ENCODE measurements at places on chromosomes 5 and 9.

GRCh38 chr9:85900504-85901201, 40.3 kb upstream of the NAA35 start:
- DNase-seq: peak; percentile 13

DNA sequence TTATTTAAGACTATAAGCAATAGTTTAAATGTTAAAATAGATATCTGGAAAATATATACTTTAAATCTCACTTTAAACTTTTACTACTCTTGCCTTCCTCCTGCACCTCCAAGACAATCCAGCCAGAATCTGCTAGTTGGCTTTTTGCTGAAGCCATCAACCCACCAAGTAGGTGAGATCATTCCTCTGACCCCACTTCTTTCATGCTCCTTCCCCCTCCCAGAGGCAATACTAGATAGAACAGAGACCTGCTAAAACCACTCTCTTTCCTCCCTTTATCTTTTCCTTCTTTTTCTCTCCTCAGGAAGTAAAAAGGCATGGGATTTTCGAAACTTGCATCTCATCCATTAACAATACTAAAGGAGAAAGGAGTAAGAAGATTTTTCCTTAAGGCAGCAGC, 30.1 kb upstream of the CAMK4 start:
- DNase-seq: no peak

- DNase-seq: no peak
These were observed 77.3 kb upstream of the ATP10B start for GRCh38 chr5:160929360-160929759.

- no peak for DNase-seq
These were observed 4.3 kb upstream of the CLPTM1L start for GRCh38 chr5:1349246-1349645.

DNA sequence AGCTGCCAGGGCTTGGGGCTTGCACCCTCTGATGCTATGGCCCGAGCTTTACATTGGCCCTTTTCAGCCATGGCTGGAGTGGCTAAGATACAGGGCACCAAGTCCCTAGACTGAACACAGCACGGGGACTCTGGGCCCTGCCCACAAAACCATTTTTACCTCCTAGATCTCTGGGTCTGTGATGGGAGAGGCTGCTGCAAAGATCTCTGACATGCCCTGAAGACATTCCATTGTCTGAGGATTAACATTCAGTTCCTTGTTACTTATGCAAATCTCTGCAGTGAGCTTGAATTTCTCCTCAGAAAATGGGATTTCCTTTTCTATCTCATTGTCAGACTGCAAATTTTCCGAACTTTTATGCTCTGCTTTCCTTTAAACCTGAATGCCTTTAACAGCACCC, 337.0 kb upstream of the SMC2 start:
- DNase-seq: no peak

DNA sequence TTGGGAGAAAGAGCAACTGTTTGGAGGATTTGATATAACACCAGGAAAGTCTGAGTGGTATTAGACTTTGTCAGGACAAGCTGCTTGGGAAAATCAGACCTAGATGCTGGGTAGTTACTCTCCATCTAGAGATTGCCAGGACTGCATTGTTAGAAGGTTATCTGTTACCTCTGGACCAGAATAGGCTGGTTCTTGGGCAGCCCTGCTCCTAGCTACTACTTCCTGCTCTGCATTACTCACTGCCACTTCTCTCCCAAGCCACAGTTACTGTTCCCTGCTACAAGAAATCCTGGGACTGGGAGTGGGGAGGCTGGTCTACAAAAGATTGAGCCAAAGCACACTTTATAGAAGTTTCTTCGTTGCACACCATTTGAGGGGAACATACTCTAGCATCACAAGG, 95.5 kb upstream of the KCNN2 start:
- no peak for DNase-seq

DNA sequence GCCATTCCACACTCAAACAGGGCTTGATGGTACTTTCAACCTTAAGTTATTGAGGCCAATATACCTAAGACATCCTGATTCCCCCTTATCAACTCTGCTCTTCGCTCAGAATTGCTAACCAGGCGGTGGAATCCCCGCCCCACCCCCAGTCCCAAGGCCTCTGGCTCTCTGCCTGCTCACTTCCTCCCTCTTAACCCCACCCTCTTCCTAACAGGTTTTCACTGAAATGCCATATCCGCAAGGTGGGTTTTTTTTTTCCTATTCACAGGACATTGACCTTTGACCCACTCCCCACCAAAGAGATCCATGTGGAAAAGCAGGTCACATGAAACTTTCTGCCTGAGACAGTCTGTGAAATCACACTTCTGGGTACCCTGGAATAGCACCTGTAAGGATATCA, 66.6 kb upstream of the IFNK start:
- DNase-seq: no peak

DNA sequence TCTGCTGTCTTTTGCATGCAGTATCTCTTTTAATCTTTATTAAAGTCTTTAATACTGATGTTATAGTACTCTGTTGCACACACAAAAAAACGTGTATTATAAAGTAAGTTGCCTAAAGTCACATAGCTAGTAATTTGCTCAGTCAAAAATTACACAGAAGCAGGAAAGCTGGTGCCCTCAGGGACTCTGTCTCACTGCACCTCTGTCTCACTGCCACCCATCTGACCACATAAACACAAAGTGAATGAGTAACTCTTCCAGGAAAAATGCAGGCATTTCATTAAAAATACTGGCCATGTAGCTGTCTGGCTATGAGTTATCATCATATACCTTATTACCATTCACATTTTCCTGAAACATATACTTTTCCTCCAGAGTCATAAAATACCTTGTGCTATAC, 591.7 kb downstream of the CSNK1G3 start:
- no peak for DNase-seq

- DNase-seq: no peak
These were observed 273.0 kb upstream of the RPS23 start for GRCh38 chr5:82551192-82551591.

- no peak for DNase-seq
These were observed 1011.5 kb upstream of the NUDT12 start for GRCh38 chr5:104573949-104574709.

GRCh38 chr9:138051586-138052321, 174.2 kb downstream of the CACNA1B start:
- no peak for DNase-seq

GRCh38 chr5:15606197-15606596, 106.2 kb downstream of the FBXL7 start:
- DNase-seq: no peak

- no peak for DNase-seq
These were observed 59.7 kb downstream of the PPP2R2B start for GRCh38 chr5:146818822-146819221.

DNA sequence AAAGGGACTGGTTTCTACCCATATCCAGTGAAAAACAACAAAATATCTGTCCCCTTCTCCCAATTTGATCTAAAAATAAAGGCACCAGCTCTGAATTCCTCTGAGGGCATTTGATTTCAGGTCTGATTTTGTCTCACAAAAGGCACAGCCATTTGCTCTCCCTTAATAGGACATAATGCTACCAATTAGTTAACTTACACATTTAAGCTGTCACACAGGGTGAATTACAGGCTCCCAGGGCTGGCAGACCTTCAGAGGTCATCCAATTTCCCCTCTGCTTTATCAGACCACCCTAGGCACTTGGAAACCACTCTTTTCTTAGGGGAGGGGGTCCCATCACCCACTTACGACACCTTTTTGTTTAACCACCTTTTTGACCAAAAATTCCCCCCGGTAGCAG, 319.9 kb downstream of the SPOCK1 start:
- DNase-seq: no peak

DNA sequence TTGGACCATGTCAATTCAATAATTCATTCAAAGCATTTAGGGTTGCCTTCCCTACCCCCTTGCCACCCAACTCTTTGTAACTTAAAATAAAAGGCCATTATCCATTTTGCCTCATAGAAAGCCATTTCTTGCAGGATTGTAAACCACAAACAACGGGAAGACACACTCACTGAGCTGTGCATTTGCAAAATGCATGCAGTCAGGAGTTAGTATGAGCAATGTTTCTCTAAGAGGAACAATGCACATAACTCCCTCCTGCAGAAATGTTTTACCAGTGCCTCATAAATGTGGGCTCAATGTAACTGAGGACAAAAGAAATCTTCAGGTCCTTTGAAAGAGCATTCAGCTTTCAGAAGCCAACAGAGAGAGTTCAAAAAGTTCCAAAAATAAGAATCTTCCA, 98.5 kb upstream of the ABCA1 start:
- no peak for DNase-seq

DNA sequence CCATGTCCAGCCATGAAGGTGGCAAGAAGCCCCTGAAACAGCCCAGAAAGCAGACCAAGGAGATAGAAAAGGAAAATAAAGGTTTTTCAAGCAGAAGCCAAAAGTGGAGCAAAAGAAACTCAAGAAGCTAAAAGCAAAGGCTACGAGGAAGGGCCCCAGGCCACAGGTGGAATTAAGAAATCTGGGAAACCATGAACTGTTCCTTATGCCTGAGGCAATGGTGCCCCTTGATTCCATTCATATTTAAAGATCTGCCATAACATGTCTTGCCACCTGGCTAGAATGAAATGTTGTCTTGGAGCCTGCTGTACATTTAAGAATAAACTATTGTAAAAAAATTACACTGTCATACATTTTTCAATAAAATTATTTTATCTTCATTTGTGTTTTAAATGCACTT, 59.5 kb upstream of the TARS1 start:
- no peak for DNase-seq

DNA sequence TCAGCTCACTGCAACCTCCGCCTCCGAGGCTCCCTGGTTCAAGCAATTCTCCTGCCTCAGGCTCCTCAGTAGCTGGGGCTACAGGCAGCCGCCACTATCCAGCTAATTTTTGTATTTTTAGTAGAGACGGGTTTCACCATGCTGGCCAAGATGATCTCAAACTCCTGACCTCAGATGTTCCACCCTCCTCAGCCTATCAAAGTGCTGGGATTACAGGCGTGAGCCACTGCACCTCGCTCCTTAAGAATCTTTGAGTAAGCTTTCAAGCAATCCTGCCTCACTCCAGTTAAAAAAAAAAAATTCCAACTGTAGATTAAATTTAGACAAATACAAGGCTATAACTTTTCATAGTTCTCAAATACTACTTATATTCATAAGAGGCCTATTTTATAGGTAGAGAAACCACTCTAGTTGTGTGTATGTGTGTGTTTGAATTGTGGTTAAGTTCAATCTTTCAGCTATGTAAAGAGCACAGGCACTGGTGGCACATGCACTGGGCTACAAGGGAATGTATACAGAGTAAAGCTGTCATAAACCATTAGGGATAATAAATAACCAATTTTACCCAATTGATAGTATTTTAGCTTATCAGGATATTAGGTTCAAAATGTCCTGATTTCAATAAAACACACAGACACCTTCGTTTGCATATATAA, 50.6 kb upstream of the RAPGEF6 start:
- no peak for DNase-seq

DNA sequence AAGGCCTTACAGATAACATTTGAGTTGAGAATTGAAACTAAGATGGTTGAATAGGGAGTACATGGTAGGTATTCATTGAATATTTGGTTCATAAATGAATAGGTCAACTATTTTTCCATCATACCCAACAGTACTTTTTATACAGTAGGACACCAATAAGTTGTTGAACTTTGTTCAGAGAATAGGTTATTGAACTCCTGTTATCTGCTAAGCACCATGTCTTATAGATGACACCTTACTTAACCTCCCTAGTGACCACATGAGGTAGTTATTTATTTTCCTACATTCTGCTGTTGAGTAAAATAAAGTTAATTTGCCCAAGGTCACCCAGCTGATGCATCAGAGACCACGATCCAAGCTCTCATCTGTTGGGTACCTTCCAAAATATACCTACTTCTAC, 49.6 kb upstream of the ATP10B start:
- DNase-seq: no peak

- DNase-seq: no peak
These were observed 52.7 kb downstream of the RNF145 start for GRCh38 chr5:159156426-159157238.

DNA sequence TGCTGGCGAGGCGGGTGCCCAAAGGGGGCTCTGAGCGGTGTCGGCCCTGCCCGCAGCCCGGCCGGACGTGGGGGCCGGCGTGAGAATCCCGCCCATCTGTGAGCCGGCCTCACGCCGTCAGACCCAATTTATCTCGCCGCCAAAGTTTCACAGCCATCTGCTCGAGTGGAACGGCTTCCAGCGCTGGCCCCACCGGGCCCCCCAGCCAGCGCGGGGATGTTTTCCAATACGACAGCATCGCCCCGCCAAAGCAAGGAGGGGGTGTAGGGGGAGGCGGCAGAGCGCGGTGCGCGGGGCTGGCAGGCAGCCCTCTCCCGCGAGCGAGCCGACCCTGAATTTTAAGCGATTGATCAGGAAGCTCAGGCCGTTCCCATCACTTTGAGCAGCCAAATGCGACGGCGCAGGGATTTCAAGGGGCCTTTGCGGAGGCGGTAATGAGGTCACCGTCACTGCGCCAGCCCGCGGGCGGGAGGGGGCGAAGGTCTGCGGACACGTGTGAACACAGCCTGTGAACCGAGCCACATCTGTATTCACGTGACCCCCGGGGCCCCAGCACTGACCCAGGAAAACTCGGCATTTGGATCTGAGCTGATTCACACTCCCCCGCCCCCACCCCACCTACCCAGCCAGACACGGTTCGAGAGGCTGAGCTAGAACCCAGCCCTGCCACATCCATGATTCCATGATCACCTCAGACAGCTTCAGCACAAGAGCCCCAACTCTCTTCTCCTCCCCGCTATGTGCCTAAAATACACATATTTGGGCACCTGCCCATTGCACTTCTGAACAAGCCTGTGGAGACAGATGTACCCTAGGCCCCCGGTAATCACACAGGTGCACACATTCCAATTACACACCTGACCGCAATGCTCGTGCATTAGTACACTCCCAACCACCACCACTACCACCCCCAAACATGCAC, 47.8 kb upstream of the PSD2 start:
- peak; percentile 56 for DNase-seq

GRCh38 chr9:133975511-133975910, 16.6 kb downstream of the VAV2 start:
- no peak for DNase-seq

GRCh38 chr5:43635374-43635773, 32.4 kb downstream of the NNT start:
- DNase-seq: no peak

- no peak for DNase-seq
These were observed 24.1 kb downstream of the RANBP3L start for GRCh38 chr5:36277521-36278176.

DNA sequence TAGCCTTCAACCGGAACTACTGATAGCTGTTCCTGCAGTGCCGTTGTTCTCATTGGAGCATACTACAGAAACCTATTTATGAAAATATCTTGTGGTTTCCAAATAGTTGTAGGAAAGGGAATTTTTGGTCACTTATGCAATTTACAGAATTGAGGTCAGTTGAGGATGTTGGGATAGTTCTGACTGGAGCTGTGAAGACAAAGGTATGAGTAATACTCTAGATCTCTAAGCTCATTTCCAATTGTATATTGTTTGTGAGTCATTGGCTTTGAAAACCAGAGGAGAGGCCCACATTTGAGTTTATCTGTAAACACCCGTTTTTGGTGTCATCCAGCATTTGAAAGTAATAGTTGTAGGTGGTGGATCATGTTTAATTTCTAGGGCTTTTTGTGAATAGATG, 561.3 kb upstream of the WWC1 start:
- no peak for DNase-seq

GRCh38 chr5:61768692-61769281, 436.7 kb downstream of the ZSWIM6 start:
- no peak for DNase-seq
